Activated CD4-positive, alpha-beta T cell treated with anti-CD3 and anti-CD28 coated beads, Interleukin-2, amount 50 U/mL, for 16 hours (primary cell): ENCODE measurements at places on chromosomes 11 and 22.

- DNase-seq: peak; percentile 81
Measured at GRCh38 chr22:30444632-30445437, 19.3 kb downstream of the MTFP1 start.

GRCh38 chr11:1295591-1295990 is 13.8 kb downstream of the TOLLIP start:
- DNase-seq: no peak

- no peak for DNase-seq
Measured at GRCh38 chr11:69649576-69649900, 8.6 kb downstream of the CCND1 start.

DNA sequence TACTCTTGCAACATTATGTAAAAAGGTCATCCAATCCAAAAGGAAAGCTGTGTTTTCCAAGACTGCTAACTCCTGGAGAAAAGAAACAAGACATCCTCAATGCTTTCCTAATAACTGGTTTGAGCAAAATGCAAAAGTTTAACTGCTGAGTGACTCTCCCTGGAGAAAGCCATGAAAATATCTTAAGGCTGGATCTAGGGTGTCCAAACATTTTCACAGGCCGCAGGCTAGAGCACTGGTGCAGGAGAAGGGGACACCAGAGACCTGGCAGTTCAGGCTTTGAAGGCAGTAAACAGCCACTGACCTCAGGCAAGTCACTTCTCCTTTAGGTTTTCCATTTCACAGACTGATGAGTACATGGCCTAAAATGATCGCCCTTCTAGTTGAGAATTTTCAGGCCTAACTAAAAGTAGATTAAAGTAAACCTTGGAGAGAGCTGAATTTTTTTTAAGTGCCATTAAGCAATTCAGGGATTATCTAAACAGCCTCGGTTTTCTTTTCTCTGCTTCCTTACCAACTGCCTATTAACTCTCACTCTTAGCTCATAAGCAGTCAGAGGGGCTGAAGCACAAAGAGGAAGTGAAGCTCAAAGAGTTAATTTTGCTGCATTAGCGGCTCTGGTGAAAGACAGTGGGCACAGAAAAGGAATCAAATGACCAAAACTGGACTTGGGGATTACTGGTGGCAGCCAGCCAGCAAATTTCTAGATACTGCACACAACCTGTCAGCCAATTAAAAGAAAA is 2.3 kb downstream of the CHKA start:
- DNase-seq: no peak

GRCh38 chr11:57432714-57433163 is 5.8 kb upstream of the SLC43A3 start:
- peak; percentile 24 for DNase-seq

GRCh38 chr11:125330462-125331325 is 165.4 kb downstream of the FEZ1 start:
- no peak for DNase-seq

- no peak for DNase-seq
Measured at GRCh38 chr11:63879598-63880402, 37.2 kb downstream of the RCOR2 start.

DNA sequence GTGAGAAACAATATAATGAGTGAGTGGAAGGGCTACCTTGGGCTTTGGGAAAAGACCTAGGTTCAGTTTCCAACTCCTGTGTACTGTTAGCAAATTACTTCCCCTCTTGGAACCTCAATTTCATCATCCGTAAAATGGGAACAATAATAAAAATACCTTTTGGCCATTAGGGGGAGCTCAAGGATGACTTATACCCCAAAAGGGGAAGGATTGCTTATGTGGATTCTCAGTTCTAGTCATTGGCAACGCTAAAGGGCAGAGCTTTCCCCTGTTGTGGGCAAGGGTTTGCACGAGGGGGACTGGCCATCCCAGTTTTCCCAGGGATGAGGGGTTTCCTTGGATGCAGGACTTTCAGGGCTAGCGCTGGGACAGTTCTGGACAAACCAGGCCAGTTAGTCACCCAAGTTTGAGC is 3.1 kb upstream of the COMMD9 start:
- DNase-seq: peak; percentile 79

GRCh38 chr11:43557553-43558110 is 122.9 kb upstream of the HSD17B12 start:
- no peak for DNase-seq

DNA sequence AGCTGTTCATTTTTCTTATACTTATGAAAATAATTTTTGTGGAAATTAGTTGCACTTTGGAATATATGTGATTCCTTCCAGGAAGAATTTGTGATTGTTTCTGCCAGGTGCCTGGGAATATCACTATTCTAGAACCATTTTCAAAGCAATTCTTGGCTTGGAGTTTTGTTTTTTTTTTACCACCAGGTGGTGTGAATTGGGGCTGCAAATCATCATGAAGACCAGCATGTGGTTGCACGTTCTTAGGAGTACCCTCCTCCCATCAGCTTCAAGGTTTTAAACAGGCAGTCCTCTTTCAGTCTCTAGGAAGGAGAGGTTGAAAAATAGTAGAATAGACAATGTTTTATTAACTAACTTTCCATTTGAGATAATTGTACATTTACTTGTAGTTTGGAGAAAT is 25.9 kb downstream of the USP47 start:
- no peak for DNase-seq

DNA sequence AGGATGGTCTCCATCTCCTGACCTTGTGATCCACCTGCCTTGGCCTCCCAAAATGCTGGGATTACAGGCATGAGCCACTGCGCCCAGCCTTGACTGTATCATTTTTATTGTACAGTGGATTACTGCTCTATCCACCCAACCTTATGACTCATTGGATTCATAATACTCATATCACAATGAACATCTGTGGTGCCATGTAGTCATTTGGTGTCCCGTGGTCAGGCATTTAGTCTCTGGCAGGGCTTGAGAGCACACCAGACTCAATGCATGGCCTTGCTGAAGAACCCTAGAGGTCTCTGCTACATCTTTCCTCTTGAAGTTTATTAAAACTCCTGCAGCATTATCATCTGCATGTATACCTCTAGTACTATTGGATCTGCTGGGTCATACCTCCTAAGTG is 98.0 kb upstream of the LDLRAD3 start:
- DNase-seq: peak; percentile 27

DNA sequence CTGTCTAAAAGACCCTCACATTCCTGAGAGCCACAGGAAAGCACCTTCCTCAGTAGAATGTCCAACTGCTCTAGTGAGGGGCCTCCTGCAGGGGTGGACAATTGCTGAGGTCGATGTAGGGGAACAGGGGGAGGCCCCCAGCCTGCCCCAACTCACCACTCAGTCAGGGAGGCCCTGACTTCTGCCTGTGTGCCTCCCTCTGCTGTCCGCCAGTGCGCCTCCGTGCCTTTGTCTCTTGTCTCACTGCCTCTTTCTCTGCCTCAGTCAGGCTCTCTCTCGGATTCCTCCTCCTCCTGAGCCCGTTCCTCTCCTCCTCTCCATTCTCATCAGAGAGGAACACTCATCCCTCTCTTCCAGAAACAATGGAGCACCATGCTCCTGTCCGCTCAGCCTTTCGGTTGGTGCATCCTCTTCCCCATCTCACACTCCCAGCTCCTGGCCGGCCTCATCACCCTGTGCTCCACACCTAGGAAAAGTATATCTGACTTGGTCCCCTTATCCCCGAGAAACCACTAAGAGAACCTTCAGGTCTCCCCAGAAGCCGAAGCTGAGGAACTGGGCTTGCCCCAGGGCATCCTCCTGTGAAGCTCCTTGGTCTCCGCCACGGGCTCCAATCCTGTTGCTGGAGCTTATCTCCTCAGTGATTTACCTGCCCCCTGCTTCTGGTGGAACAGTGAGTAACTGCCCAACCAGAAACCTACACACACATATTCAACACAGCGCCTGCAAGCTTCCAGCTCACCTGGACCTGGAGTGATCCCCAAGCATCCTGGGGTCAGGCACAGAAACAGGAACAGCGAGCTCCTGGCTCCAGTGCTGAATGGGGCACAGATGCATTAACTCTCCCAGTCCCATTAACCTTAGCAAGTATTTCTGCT is 2.3 kb downstream of the B3GAT1 start:
- no peak for DNase-seq

DNA sequence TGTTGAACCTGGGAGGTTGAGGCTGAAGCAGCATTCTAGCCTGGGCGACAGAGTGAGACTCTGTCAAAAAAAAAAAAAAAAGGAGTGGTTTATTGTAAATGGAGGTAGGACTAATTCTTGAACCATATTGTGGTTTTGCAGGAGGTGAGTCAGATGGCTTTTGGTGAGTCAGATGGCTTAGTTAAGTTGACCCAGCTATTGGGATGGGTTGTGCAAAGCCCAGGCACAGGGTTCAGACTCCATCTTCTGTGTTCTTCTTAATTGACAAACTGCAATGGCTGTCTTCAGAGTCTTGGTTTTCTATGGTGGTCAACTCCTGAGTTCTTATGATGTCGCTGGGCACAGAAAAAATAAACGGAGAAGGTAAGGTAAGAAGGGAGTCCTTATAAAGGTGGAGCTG is 182.7 kb downstream of the ADAMTS15 start:
- peak; percentile 86 for DNase-seq

- DNase-seq: no peak
Measured at GRCh38 chr11:8281266-8281665, 17.6 kb upstream of the LMO1 start.
